ENCODE measurements at places on chromosomes 11 and 22.

DNA sequence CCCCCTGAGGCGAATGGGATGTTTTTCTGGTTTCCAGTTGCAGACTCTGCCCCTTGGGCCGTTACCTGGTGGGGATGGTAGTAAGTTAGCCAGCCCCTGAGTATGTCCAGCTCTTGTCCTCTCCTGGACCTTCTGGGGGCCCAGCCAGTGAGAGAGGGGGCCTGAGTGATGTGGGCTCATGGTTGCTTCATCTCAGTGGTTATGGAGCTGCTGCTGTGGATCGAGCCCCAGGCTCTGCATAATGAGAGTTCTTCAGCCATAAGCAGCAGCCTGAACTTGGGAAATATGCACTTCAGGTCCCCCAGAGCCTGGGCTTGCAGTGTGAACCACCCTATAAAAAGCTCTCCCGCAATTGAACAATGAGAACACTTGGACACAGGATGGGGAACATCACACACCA, 5.9 kb downstream of the TMPRSS13 start:
- no peaks in the 10 kb centered on the region for H3K36me3 ChIP-seq
- no peak overlapping the region for H3K4me3 ChIP-seq
- H3K27me3 ChIP-seq, result peaks cover 9% of the 10 kb centered on the region
- H3K27ac ChIP-seq, result no peak overlapping the region
- DNase-seq, result no peak

GRCh38 chr11:67016550-67016949, 6.4 kb upstream of the SYT12 start:
- H3K36me3 ChIP-seq, result no peaks in the 10 kb centered on the region
- no peak for DNase-seq
- H3K27me3 ChIP-seq, result peaks cover 37% of the 10 kb centered on the region
- H3K27ac ChIP-seq, result no peak overlapping the region

GRCh38 chr11:72069787-72070251, 10.5 kb downstream of the NUMA1 start:
- peaks cover 32% of the 10 kb centered on the region for H3K4me1 ChIP-seq
- H3K27ac ChIP-seq, result peak overlapping the region; percentile 51
- no peak for DNase-seq
- H3K36me3 ChIP-seq, result peaks cover 9% of the 10 kb centered on the region
- H3K27me3 ChIP-seq, result no peaks in the 10 kb centered on the region
- H3K4me3 ChIP-seq, result peak overlapping the region; percentile 12

GRCh38 chr11:70186420-70186819, 16.7 kb upstream of the FADD start:
- no peak overlapping the region for H3K4me3 ChIP-seq
- H3K27me3 ChIP-seq, result peaks cover 17% of the 10 kb centered on the region
- peaks cover 4% of the 10 kb centered on the region for H3K4me1 ChIP-seq
- no peak for DNase-seq

DNA sequence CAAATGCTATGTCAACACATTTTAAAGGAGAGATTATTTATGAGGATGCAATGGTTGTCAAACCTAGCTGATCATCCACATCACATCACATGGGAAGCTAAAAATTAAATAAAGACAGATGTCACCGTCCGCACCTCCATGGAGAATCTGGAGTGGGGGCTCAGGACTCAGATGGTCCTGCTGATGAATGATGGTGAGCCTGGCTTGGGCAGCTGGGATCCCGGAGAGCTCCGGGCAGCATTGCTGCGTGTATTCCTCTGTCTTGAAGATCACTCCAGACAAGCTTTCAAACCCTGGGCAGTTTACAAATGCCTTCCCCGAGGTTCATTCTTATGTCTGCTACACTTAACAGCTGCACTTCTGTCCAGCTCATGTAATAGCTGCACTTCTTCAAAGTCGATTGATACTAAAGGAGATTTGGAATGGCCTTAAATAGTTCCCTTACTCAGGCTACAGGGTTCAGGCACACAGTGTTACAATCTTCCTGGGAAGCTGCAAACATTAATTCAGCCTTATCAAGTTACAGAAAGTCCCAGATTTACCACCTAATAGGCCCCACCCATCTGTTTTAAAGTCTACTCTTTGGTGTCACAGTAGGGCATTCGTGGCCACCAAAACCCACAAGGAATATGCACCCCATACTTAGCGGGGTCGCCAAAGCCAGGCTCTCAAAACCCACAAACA, 34.7 kb upstream of the CSNK2A3 start:
- H3K4me1 ChIP-seq, result no peaks in the 10 kb centered on the region
- H3K27ac ChIP-seq, result no peak overlapping the region
- H3K4me3 ChIP-seq, result no peak overlapping the region
- H3K36me3 ChIP-seq, result no peaks in the 10 kb centered on the region
- no peak for DNase-seq

Data from T-helper 17 cell (primary cell).